ENCODE measurements at places on chromosomes 12 and 14. TPM values are rescaled to one million over a fixed set of nuclear protein-coding genes. Genes with fewer than 3 reads are reported as not detected.

The ETFBKMT gene
- total RNA-seq: 1.9 TPM

The CEP170B gene
- total RNA-seq: 26.5 TPM

The IL26 gene
- not detected for total RNA-seq

The USP15 gene
- 51.0 TPM for total RNA-seq

The IL31 gene
- not detected for total RNA-seq

The BDKRB2 gene
- 0.49 TPM for total RNA-seq

The FAM181A gene
- total RNA-seq: not detected

The RTL1 gene
- 0.15 TPM for total RNA-seq

The TAS2R50 gene
- 1.9 TPM for total RNA-seq

The FSCB gene
- total RNA-seq: not detected

The AKAP6 gene
- total RNA-seq: 23.1 TPM

The XPOT gene
- 32.1 TPM for total RNA-seq

The KCNJ8 gene
- 9.7 TPM for total RNA-seq

The NYNRIN gene
- 37.2 TPM for total RNA-seq

The PRB2 gene
- total RNA-seq: not detected

The IFNG gene
- not detected for total RNA-seq

The CCDC175 gene
- total RNA-seq: not detected

The OR4N2 gene
- total RNA-seq: not detected

The MIP gene
- total RNA-seq: not detected

The GLT8D2 gene
- 5.9 TPM for total RNA-seq

The OR6C74 gene
- not detected for total RNA-seq

The NFE2 gene
- total RNA-seq: 9.9 TPM

The RHOF gene
- total RNA-seq: 30.0 TPM

The SMIM41 gene
- total RNA-seq: not detected

The LRRIQ1 gene
- total RNA-seq: 2.0 TPM

The SSPN gene
- total RNA-seq: 4.0 TPM

The GPR84 gene
- not detected for total RNA-seq

The WNT1 gene
- not detected for total RNA-seq

The BIN2 gene
- total RNA-seq: not detected

The SERPINA4 gene
- total RNA-seq: not detected

The ERP27 gene
- not detected for total RNA-seq

The ABCD4 gene
- total RNA-seq: 98.7 TPM

The SLCO1B1 gene
- not detected for total RNA-seq

The SLC39A5 gene
- total RNA-seq: 0.67 TPM

The CCDC38 gene
- total RNA-seq: not detected

The NELL2 gene
- total RNA-seq: 7.9 TPM

The RASAL1 gene
- 0.33 TPM for total RNA-seq

The NKX2-1 gene
- not detected for total RNA-seq

The NFKBIA gene
- 99.6 TPM for total RNA-seq

The LPAR5 gene
- 0.71 TPM for total RNA-seq

The EML5 gene
- total RNA-seq: 0.92 TPM

The TMPRSS12 gene
- not detected for total RNA-seq

The PTPN21 gene
- 16.7 TPM for total RNA-seq

The NUMB gene
- total RNA-seq: 33.8 TPM

The SLC5A8 gene
- not detected for total RNA-seq

The CIROP gene
- total RNA-seq: 0.15 TPM

The PARPBP gene
- 7.7 TPM for total RNA-seq

Measured in cardiac muscle cell (in vitro differentiated cells and primary cell).